ENCODE measurements at places on chromosomes 12 and 14.

GRCh38 chr14:44620121-44621019 is 113.3 kb upstream of the FSCB start:
- no peak for DNase-seq

GRCh38 chr12:93011100-93011499 is 82.0 kb upstream of the EEA1 start:
- no peak for DNase-seq

DNA sequence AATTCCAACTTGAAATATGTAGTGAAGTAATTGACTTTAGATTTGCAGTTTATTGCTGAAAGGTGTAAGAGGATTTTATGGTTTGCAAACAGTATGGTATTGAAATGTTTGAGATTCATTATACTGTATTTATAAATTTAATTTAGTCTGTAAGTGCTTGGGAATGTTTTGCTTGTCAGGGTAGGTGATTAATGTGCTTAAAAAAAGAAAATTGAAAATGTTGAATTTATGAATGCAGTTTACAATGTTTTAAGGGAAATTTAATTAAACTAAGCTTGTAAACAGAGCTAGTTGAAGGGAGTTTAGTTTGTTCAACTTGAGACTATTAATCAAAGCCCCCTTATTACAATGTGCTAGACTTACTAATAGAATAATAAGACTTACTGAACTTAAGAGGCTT is 18.0 kb upstream of the CRY1 start:
- no peak for DNase-seq

GRCh38 chr12:84222841-84223240 is 689.8 kb downstream of the SLC6A15 start:
- no peak for DNase-seq

DNA sequence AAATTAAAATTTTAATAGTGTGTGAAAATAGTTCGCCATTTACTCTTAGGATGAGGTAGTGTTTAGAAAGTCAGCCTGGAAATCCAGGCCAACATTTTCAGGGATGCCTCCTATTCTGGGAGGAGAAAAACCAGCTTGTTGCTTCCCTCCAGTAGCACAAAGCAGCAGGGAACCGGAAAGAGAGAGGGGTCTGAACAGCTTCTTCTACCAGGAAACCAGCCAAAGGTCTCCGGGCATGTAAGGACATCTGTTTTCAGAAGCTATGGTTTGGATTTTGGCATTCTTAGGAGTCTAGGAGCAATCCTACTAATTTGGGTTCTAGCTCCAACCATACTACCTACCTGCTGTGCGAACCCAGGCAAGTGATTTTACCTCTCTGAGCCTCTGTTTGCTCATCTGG is 85.3 kb downstream of the DPF3 start:
- DNase-seq: no peak

DNA sequence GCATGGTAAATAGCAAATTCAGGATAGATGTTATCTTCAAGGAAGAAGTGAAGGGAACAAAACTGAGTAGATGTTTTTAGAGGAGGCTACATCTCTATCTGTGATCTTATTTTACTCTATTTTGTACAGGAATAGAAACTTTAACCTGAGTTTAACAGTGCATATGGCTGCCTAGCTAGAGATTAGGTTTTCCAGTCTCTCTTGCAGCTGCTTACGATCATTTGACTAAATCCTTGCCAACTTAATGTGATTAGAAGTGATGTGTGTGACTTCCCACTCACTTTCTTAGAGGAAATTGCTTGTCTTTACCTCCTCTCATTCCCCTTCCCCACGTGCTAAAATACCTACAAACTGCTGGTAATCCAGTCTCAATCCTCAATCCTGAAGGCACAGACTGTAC is 26.5 kb upstream of the SLC15A5 start:
- no peak for DNase-seq

DNA sequence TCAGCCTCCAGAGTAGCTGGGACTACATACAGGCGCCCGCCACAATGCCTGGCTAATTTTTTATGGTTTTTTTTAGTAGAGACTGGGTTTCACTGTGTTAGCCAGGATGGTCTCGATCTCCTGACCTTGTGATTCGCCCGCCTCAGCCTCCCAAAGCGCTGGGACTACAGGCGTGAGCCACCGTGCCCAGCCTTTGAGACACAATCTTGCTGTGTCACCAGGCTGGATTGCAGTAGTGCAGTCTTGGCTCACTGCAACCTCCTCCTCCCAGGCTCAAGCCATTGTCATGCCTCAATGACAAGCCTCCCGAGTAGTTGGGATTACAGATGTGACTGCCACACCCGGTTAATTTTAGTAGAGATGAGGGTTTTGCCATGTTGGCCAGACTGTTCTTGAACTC is 21.3 kb upstream of the STRN3 start:
- DNase-seq: no peak

DNA sequence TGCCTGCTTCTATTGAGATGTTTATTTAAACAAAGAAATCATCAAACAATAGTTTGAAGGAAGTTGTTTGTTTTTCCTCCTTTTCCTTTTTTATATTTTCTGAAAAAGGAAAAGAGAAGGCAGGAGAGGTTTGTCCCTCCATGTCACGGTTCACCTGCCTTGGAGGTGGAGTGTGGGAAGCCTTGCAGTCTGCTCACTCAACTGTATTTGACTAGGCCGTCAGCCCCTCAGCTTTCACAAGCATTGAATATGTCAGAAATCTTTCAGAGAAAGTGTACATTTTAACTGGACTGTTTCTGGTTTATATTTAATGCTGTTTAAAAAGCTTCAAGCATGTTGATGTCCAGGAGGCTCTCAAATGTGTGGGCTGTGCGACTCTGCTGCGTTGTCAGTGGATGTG is 370.4 kb downstream of the NPAS3 start:
- no peak for DNase-seq
